ENCODE measurements at places on chromosomes 12 and 14.
A peak's percentile ranks its signal among the peaks of the same experiment; 100 is the strongest.

GRCh38 chr14:84421621-84422020 is 1108.3 kb upstream of the FLRT2 start:
- DNase-seq: no peak
- no peaks in the 10 kb centered on the region for H3K4me1 ChIP-seq
- no peaks in the 10 kb centered on the region for H3K27me3 ChIP-seq
- H3K27ac ChIP-seq: no peak overlapping the region

DNA sequence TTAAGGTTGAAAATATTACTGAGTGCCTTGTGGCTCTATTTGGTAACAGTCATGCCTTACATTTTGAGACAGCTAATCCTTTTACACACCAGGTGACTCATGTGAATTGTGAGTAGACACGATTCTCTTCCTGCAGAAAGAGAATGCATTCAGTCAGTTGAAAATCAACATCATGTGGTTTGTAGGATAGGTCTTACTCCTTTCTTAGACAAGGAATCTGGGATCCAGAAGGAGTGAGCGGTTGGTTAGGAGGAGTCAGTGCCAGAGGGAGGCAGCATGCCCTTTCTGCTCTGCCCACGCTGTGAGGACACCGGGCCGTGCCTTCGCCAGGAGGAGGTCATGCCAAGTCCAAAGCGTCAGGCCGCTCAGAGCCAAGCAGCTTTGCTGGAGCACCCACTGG is 47.6 kb downstream of the TRAF3 start:
- H3K27me3 ChIP-seq: no peaks in the 10 kb centered on the region
- peaks cover 20% of the 10 kb centered on the region for H3K4me1 ChIP-seq
- no peak overlapping the region for H3K4me3 ChIP-seq
- DNase-seq: no peak
- H3K36me3 ChIP-seq: no peaks in the 10 kb centered on the region

- no peak overlapping the region for H3K4me3 ChIP-seq
- H3K27ac ChIP-seq: no peak overlapping the region
- H3K27me3 ChIP-seq: no peaks in the 10 kb centered on the region
- H3K36me3 ChIP-seq: no peaks in the 10 kb centered on the region
- no peaks in the 10 kb centered on the region for H3K4me1 ChIP-seq
Measured at GRCh38 chr12:77001276-77001675, 64.1 kb downstream of the E2F7 start.

- no peaks in the 10 kb centered on the region for H3K27me3 ChIP-seq
- H3K4me1 ChIP-seq: peaks cover 62% of the 10 kb centered on the region
- DNase-seq: peak; percentile 76
Measured at GRCh38 chr14:58280954-58281787, 17.2 kb upstream of the ARID4A start.

GRCh38 chr14:80973931-80974641 is 18.7 kb downstream of the TSHR start:
- no peak for DNase-seq
- no peaks in the 10 kb centered on the region for H3K4me1 ChIP-seq
- H3K4me3 ChIP-seq: no peak overlapping the region
- H3K27me3 ChIP-seq: no peaks in the 10 kb centered on the region
- H3K36me3 ChIP-seq: no peaks in the 10 kb centered on the region

DNA sequence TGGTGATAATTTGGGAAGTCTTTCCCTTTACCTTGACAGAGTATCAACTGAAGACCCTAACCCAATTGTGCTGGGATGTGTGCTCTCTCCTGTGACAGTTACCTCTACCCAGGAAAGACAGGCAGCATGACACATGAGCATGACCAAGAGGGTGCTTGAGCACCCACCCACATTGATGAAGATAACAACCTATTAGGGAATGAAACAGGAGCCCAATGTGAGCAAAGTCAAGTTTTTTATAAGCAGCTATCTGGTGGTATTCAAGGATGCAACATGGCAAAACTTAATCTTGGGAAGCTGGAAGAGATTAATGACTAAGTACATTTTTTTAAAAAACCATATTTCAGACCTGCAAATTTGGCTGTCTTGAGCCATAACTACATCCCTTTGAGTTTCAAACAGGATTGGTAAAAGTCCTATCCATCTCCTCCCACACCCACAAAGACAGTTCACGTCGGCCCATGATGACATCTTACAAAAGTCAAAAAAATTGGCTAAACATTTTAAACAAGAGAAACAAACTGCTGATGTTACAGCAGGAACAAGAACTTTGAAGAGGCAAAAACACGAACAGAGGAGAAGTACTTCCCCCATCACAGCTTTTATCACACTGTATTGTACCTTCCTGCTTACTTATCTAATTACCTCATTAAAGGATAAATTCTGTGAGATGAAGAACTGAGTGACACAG is 60.3 kb downstream of the MED13L start:
- no peaks in the 10 kb centered on the region for H3K36me3 ChIP-seq
- no peak overlapping the region for H3K27ac ChIP-seq
- no peak overlapping the region for H3K4me3 ChIP-seq
- no peaks in the 10 kb centered on the region for H3K27me3 ChIP-seq
- DNase-seq: no peak

DNA sequence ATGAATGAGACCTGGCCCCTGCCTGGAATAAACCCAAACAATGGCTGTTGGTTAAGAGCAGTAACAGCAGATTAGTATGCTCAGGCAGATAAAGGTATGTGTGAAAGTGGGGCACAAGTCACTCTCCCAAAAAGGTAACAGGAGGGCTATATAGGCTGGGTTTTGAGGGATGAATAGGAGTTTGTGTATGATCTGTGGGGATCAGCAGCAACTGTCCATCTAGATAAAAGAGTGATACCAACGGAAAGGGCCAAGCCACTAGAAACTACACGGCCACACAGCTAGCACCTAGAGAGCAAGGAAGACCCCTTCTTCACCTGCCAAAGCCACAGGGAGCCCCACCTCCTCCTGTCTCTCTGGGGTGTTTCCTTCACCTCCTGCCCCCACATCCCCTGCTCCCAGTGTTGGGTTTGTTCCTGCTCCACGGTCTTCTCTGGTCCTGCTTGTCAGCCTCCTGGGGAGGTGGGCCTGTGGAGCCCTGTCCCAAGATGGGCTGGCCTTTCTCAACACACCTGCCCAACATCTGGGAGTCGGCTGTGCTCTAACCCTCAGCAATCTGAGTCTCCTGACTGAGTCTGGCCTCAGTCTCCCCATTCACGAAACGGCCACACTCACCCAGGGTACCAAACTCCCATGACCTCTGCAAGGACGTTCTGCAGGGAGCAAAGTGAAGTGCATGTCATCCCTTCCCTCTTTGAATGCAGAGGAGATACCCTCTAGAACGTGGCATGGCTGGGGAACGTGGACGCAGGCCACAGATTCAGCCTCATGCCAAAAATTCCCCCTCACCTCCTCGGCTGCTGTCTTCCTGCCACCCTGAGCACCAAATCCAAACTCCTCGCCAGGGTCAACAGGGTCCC is 108.2 kb downstream of the NCOR2 start:
- H3K36me3 ChIP-seq: peaks cover 12% of the 10 kb centered on the region
- H3K4me1 ChIP-seq: peaks cover 29% of the 10 kb centered on the region
- DNase-seq: no peak
- H3K27me3 ChIP-seq: no peaks in the 10 kb centered on the region
- H3K27ac ChIP-seq: peak overlapping the region; percentile 89

DNA sequence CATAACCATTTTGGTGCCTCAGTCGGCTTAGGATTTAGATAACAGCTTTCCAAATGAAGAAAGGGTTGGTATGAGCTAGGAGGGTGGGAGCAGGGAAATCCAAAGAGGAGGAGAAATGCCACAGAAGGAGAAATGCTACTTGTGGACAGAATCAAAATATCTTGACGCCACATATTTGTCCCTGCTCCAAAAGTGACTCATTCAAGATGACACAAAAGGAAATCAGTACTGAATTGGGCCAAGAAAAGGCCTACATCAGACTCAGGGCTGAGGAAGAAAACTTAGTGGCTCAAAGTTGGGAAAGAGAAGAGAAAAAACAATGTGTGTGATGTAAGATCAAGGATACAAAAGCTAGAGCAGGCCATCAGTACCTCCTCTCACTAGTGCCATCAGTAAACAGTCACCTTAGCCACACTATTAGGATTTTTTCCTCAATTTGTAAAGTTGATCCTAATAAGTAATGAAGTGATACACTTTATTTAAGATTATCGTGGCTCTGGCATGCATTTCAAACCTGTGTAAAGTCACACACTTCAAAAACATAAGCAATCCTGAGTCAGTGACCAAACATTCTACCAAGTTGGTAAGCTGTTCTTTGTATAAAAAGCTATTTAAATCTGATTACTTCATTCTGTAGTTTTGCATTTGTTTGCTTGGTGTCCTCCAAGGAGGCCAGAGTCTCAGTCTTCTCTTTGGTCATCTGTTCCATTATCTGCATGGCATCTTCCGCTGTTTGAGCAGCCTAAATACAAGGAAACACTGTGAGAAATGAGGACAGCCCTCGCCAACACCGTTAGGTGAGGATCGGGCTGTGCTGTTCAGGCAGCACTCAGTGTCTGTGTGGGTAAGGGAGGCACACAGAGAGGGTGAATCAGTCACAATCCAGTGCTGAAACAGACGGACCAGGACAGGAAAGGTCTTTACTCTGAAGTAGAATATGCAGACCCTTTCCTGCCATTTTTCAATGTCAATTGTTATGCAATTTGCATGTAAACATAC is 52.6 kb upstream of the VPS33A start:
- DNase-seq: no peak
- peaks cover 3% of the 10 kb centered on the region for H3K4me1 ChIP-seq
- H3K36me3 ChIP-seq: peaks cover 95% of the 10 kb centered on the region

DNA sequence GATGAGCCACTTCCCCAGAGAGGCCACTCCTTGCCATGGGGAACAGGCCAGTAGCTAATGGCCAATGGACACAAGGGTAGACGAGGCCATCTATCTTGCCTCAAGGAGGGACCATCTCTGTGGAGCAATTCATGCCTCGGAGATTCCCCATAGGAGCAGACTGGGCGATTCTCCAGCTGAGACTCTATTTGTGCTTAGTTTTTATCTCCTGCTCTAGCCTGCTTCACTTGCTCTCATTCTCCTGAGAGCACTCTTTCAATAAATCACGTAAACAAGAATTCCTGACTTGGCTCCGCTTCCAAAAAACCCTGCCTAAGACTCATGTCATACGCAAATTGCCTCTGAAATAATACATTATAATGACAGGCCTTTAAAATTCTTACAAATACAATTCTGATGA is 396.4 kb upstream of the USP15 start:
- no peaks in the 10 kb centered on the region for H3K36me3 ChIP-seq
- no peaks in the 10 kb centered on the region for H3K27me3 ChIP-seq
- peak; percentile 16 for DNase-seq
- no peaks in the 10 kb centered on the region for H3K4me1 ChIP-seq
- H3K4me3 ChIP-seq: no peak overlapping the region

GRCh38 chr14:46769292-46769691 is 117.7 kb upstream of the RPL10L start:
- DNase-seq: no peak
- no peak overlapping the region for H3K4me3 ChIP-seq
- H3K4me1 ChIP-seq: no peaks in the 10 kb centered on the region
- H3K27me3 ChIP-seq: no peaks in the 10 kb centered on the region
- no peaks in the 10 kb centered on the region for H3K36me3 ChIP-seq

DNA sequence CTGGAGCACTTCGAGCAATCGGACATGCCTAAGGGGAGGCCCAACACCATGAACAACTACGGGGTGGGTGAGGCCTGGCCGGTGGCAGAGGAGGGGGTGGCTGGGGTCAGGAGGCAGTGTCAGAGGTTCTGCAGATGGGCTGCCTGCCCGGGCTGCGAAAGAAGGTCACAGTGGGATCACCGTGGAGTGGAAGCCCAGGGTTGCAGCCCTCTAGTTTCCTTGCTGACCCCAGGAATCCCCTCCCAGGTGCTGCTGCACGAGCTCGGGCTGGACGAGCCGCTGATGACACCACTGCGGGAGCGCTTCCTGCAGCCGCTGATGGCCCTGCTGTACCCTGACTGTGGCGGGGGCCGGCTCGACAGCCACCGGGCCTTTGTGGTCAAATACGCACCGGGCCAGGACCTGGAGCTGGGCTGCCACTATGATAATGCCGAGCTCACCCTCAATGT is 1.9 kb upstream of the ARL6IP4 start:
- DNase-seq: no peak
- no peak overlapping the region for H3K27ac ChIP-seq
- no peaks in the 10 kb centered on the region for H3K27me3 ChIP-seq
- peaks cover 59% of the 10 kb centered on the region for H3K4me1 ChIP-seq

DNA sequence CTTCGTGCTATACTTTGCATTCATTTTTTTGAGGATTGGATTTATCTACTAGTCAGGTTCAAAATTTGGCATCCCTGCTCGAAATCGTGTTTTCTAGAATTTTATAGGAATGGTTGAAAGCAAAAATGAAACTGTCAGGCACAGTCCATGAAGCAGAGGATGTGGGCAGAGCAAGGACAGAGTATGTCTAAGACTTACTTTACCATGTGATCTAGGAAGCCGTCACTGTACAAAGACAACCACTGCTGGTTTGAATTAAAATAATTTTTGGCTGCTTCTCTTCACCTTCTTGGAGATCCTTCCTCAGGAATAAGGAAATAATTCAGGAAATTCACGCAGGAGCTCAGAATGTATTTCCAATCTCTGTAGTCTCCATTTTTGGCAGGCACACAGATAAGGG is 31.6 kb upstream of the SGPP1 start:
- H3K27me3 ChIP-seq: no peaks in the 10 kb centered on the region
- no peak for DNase-seq
- no peaks in the 10 kb centered on the region for H3K4me1 ChIP-seq

GRCh38 chr12:67892259-67893021 is 96.8 kb upstream of the IFNG-AS1 start:
- H3K27me3 ChIP-seq: no peaks in the 10 kb centered on the region
- no peaks in the 10 kb centered on the region for H3K4me1 ChIP-seq
- no peak for DNase-seq
- H3K36me3 ChIP-seq: no peaks in the 10 kb centered on the region
- H3K27ac ChIP-seq: no peak overlapping the region
- no peak overlapping the region for H3K4me3 ChIP-seq

- no peaks in the 10 kb centered on the region for H3K4me1 ChIP-seq
Measured at GRCh38 chr14:25411781-25412757, 362.1 kb upstream of the STXBP6 start.

- H3K4me1 ChIP-seq: peaks cover 5% of the 10 kb centered on the region
- peak overlapping the region; percentile 55 for H3K27ac ChIP-seq
- no peak for DNase-seq
Measured at GRCh38 chr14:31257244-31257553, 49.6 kb upstream of the HECTD1 start.

- no peaks in the 10 kb centered on the region for H3K36me3 ChIP-seq
- DNase-seq: peak; percentile 68
- H3K27ac ChIP-seq: no peak overlapping the region
- H3K4me1 ChIP-seq: no peaks in the 10 kb centered on the region
- no peaks in the 10 kb centered on the region for H3K27me3 ChIP-seq
Measured at GRCh38 chr12:47838286-47838931, 18.7 kb upstream of the HDAC7 start.

GRCh38 chr12:94184995-94185719 is 36.8 kb downstream of the PLXNC1 start:
- no peak overlapping the region for H3K27ac ChIP-seq
- H3K27me3 ChIP-seq: no peaks in the 10 kb centered on the region
- DNase-seq: no peak
- no peak overlapping the region for H3K4me3 ChIP-seq
- H3K36me3 ChIP-seq: no peaks in the 10 kb centered on the region
- H3K4me1 ChIP-seq: no peaks in the 10 kb centered on the region

- H3K4me1 ChIP-seq: no peaks in the 10 kb centered on the region
- H3K4me3 ChIP-seq: no peak overlapping the region
- no peaks in the 10 kb centered on the region for H3K27me3 ChIP-seq
- no peaks in the 10 kb centered on the region for H3K36me3 ChIP-seq
Measured at GRCh38 chr14:63361790-63362189, 43.1 kb upstream of the GPHB5 start.

GRCh38 chr12:45644541-45644940 is 85.0 kb upstream of the ARID2 start:
- H3K36me3 ChIP-seq: no peaks in the 10 kb centered on the region
- no peak overlapping the region for H3K4me3 ChIP-seq
- H3K27ac ChIP-seq: no peak overlapping the region
- no peak for DNase-seq
- H3K4me1 ChIP-seq: no peaks in the 10 kb centered on the region
